AG20443 (cell line): ENCODE measurements at places on chromosomes 16 and 17.

- DNase-seq, result no peak
Observed at GRCh38 chr17:57281887-57282286, 25.6 kb downstream of the MSI2 start.

DNA sequence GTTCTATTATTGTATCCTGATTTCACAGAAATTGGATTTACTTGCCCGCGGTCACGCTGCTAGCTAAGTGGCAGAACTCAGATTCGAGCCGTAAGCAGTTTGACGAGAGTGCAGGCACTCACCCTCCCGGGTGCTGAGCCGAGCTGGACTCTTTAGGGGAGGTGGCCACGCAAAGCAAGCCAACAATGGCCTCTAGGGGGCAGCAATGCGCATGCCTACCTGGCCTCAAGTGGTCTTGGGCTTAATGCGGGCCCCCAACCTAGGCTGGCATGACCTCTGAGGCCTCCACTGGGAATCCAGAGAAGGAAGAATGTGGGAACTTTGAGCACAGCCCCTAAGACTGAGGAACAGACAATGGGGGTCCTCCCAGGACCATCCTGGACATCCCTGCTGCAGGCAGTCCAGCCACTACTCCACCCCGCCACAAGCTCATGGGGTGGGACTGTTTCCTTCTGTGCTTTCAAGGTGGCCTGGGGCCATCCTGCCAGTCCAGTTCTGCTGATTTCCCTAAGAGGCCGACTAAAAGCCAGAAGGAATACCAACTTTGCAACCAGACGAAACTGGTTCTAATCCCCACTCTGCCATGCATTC lies 276.5 kb downstream of the XYLT1 start:
- DNase-seq, result peak; percentile 70

- no peak for DNase-seq
Observed at GRCh38 chr16:58644765-58645487, 15.3 kb upstream of the CNOT1 start.

GRCh38 chr16:81514568-81515258 lies 70.1 kb downstream of the CMIP start:
- no peak for DNase-seq

GRCh38 chr16:31083081-31083480 lies 5.7 kb downstream of the PRSS53 start:
- DNase-seq, result no peak

DNA sequence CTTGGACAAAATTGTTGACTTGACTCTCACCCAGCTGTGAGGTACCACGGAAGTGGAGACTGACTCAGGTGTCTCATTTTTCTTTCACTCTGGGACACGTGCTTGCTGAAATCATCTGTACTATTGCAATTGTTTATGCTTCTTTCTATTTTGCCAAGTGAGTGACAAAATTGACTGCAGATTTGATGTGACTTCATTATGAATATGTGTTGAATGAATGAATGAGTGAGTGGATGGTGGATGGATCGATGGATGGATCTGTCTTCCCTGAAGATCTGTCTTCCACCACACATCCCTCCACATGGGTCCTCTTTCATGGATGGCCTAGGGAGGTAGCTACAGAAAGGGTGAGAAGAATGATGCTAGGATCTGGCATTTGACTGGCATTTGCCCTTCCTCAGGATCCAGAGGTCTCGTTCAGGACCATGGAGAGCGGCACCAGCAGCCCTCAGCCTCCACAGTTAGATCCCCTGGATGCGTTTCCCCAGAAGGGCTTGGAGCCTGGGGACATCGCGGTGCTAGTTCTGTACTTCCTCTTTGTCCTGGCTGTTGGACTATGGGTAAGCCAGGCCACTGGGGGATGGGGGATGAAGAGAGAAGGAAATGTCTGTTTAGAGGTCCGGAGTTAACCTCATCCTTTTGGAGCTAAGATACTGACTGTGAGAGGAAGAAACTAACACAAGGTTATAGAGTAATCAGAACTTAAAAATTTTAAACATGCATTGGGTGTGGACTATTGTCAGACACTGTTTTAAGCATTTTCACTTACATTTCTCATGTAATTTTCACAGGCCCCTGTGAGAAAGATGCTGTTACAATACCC lies 12.7 kb downstream of the SLC5A11 start:
- peak; percentile 83 for DNase-seq

- no peak for DNase-seq
Observed at GRCh38 chr16:4184038-4184702, 57.7 kb downstream of the SRL start.

- no peak for DNase-seq
Observed at GRCh38 chr17:58335779-58336455, 7.3 kb upstream of the TSPOAP1 start.
